ENCODE measurements at places on chromosomes 7 and 10. TPM values are rescaled to one million over a fixed set of nuclear protein-coding genes. Genes with fewer than 3 reads are reported as not detected.

DNA sequence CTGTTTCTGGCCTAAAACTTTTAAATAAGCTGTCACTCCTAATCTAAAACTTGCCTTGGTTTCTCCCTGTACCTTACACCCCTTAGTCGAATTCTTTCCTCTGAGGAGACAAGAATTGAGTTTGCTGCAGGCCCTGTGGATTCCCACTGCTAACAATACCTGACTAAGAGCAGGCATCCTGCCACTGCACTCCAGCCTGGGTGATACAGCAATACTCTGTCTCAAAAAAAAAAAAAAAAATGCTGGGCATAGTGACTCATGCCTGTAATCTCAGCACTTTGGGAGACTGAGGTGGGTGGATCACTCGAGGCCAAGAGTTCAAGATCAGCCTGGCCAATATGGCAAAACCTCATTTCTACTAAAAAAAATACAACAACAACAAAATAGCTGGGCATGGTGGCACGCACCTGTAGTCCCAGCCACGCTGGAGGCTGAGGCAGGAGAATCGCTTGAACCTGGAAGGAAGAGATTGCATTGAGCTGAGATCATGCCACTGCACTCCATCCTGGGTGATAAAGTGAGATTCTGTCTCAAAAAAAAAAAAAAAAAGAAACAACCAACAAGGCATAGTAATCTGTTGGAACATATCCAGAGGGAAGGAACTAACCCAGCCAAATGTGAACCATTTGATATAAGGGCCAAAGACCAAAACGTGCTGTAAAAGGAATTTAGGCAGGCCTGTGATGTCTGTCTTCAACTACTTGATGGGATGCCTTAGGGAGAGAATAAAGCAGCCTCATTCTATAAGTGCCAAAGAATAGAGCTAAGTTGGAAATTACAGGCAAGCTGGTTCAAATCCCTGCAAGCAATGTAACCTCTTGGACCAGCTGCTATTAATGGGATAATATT, 732.7 kb upstream of the AUTS2 start:
- DNase-seq, result no peak

- no peak for DNase-seq
Observed at GRCh38 chr7:135936497-135937217, 40.5 kb downstream of the MTPN start.

GRCh38 chr10:102113956-102114857, 6.0 kb downstream of the LDB1 start:
- DNase-seq, result no peak

DNA sequence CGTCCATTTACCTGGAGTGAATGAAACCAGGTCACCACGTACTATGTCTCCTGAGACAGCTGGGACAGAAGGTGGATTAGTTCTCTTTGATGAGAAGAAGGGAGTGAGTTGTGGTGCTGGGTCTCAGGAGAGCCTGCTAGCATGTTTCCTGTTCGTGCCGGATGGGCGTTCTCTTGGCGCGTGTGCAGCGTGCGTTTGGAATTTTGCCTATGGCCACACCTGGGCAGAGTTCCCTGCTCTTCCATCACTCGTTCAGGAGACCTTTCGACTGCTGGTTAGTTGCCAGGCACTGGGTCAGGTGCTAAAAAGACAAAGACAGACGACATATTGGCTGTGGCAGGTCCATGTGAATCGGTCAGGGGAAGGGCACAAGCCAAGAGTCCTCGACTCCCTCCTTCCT, 90.3 kb downstream of the TRRAP start:
- no peak for DNase-seq

DNA sequence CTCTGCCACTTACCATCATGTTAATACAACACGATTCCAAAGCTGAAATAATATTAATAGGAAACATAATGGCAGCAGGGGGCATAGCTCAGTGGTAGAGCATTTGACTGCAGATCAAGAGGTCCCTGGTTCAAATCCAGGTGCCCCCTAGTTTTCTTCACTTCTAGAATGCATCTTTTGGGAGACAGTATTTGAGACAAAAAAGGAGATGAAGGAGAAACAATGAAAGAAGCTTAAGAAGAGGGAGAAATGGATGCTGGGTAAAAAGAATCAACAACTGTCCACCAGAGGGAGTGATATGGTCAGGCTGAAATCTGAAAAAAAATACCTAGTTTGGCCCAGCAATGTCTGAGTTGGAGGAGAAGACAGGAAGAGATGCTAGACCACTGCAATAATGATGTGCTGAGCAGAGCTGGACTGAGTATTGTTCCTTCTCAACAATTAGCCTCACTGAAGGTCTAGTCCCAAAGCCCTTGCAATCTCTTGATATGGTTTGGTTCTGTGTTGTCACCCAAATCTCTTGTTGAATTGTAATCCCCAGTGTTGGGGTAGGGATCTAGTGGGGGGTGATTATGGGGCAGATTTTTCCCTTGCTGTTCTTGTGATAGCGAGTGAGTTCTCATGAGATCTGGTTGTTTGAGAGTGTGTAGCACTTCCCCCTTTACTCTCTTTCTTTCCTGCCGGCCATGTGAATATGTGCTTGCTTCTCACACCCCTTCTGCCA, 48.3 kb downstream of the ZNF783 start:
- no peak for DNase-seq

The COL13A1 gene
- 1.3 TPM for total RNA-seq

The CNTNAP2 gene
- total RNA-seq, result not detected

The OR2A25 gene
- not detected for total RNA-seq

The NACAD gene
- total RNA-seq, result 8.5 TPM

The CACNB2 gene
- 16.8 TPM for total RNA-seq

All from posterior vena cava (tissue), 2 donors.